ENCODE measurements at places on chromosomes 7 and 10. TPM values are rescaled to one million over a fixed set of nuclear protein-coding genes. Genes with fewer than 3 reads are reported as not detected.
A peak's percentile ranks its signal among the peaks of the same experiment; 100 is the strongest.

- H3K27ac ChIP-seq: peak overlapping the region; percentile 77
- peak overlapping the region; percentile 44 for H3K4me3 ChIP-seq
- no peaks in the 10 kb centered on the region for H3K27me3 ChIP-seq
- peak; percentile 95 for DNase-seq
- peaks cover 14% of the 10 kb centered on the region for H3K4me1 ChIP-seq
Measured at GRCh38 chr7:56009695-56010094, 41.5 kb downstream of the PSPH start.

GRCh38 chr10:10353326-10353868 lies 664.3 kb upstream of the CELF2 start:
- no peaks in the 10 kb centered on the region for H3K36me3 ChIP-seq
- H3K4me1 ChIP-seq: no peaks in the 10 kb centered on the region
- H3K4me3 ChIP-seq: no peak overlapping the region
- no peaks in the 10 kb centered on the region for H3K27me3 ChIP-seq

- H3K27me3 ChIP-seq: no peaks in the 10 kb centered on the region
- peaks cover 20% of the 10 kb centered on the region for H3K4me1 ChIP-seq
Measured at GRCh38 chr10:33157103-33157502, 177.4 kb downstream of the NRP1 start.

DNA sequence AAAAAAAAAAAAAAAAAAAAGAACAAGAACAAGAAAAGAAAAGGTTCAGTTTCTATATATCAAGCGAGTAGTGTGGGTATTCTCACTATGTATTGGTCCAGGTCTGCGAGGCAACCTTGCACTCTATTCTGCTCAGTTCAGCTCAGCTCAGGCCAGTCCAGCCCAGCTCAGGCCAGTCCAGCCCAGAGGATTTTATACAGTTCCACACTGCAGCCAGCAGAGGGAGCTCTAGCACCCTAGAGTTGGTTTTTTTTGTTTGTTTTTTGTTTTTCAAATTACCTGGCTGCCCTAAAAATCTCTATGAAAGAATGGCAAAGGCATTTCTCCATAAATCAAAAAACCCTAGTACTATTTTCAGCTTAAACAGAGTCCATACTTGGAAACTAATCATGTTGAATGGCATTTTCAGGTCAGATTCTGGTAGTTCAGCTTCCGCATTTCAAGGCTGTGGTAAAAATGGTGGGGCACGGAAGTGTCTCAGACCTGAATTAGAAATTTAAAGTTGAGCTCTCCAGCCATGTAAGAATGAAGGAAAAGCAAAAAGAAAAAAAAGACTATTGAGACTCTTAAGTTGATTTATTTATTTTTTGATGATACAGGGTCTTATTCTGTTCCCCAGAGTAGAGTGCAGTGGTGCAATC lies 55.2 kb upstream of the GSDME start:
- no peak overlapping the region for H3K4me3 ChIP-seq
- H3K36me3 ChIP-seq: peaks cover 76% of the 10 kb centered on the region
- peak; percentile 60 for DNase-seq

The WNT8B gene
- not detected for total RNA-seq

The PTPRE gene
- 21.8 TPM for total RNA-seq

The ADRA2A gene
- not detected for total RNA-seq

Measured in MCF 10A (cell line).